ENCODE measurements at places on chromosomes 12 and 14.

DNA sequence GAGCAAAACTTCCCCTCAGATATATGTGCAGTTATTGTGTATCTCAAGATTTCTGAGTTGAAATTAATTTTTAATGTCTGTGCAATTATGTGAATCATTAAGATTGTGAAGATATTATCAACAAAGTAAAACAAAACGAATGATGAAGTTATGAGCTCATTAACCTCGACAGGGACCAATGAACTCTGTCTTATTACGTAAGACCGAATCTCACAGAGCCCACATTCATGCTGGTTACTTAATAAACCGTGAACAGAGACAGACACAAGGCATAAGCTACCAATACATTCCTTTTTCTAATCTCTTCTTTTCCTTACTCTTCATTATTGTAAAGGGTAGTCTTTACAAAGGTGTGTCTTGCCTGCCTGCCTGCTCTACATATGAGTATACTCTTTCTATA, 568.7 kb downstream of the RPS29 start:
- no peak for DNase-seq

DNA sequence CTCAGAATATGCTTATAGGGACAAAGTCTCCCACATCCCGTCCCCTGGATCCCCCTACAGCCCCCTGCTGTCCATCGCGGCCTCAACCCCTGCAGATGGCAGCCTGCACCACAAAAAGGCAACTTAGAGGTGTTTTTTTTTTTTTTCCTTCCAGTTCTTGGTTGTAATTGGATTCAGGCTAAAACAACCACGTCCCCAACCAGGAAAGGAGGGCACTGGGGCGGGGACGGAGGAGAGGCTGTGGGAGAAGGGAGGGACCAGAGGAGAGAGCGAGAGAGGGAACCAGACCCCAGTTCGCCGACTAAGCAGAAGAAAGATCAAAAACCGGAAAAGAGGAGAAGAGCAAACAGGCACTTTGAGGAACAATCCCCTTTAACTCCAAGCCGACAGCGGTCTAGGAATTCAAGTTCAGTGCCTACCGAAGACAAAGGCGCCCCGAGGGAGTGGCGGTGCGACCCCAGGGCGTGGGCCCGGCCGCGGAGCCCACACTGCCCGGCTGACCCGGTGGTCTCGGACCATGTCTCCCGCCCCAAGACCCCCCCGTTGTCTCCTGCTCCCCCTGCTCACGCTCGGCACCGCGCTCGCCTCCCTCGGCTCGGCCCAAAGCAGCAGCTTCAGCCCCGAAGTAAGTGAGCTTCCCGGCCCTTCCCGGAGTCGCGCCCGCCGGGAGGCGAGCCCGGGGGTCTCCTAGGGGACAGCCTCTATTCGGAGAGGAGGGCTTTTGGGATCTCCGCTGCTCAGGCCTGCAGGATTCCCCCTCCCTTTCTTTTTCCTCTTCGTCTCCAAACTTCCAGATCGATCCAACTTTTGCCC, at the start of gene MMP14:
Gene MMP14 (plus strand): TSS at position 285 of the 813 bp plus-strand sequence. CDS start 233 bp downstream, at position 518.
- DNase-seq, result peak; percentile 23

DNA sequence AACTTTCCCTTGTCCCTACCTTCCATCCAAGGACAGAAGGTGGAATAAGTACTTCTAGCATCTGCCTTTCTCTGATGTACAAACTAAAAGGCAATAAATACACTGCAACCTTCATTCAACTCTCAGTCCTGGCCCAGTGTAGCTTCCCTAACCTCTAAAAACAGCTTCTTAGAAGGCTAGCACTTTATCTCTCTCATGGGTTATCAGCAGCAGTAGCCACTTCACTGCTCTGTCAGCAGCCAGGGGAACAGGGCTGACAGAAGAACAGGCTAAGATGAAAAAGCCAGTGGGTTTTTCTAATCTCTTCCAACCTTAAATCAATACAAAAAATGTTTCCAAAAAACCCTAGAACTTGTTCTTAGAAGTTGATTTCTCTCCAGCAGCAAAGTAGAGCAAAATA, 13.2 kb downstream of the BAZ2A start:
- DNase-seq, result no peak

GRCh38 chr14:92719421-92719820, 29.0 kb downstream of the LGMN start:
- no peak for DNase-seq

- peak; percentile 14 for DNase-seq
Measured at GRCh38 chr12:14776236-14776961, 26.9 kb downstream of the WBP11 start.

GRCh38 chr14:34981743-34982420, 910 bp upstream of the SRP54 start:
- DNase-seq, result peak; percentile 85

DNA sequence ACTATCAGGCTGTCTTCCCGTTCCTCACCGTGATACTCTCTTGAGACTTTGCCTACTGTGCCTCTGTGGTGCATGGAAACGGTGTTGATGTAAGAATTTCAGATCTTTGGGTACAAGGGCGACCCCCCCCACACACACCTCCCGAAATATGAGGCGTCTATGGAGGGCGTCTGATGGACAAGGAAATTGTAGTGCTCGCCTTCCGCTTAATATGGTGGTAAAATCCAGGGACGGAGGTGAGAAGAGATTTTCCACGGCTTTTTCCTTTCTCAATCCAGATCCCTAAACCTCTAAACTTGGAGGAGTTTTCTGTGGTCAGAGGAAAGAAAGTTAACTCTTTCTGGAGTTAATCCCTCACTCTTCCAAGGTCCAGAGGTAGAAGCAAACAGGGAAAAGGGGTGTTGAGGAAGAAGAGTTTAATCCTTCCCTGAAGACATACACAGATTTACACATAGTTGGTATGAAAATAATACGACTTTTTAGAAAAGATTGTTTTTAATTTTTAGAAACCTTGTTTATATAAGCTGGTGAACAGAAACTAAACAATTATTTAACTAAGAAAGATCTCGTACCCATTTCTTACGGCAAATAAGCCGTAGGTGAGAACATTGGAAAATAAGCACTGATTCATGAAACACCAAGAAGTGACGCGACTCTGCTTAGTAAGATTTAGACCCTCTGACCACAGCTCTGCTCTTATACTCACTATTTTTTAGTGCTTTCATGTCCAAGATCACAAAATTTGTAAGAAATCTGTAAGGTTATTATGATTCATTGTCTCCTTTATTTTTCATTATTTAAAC, 23.1 kb upstream of the RNASE12 start:
- DNase-seq, result no peak

GRCh38 chr14:88775532-88775931, 17.2 kb downstream of the EML5 start:
- no peak for DNase-seq

- no peak for DNase-seq
Measured at GRCh38 chr12:101927036-101927435, 49.7 kb downstream of the DRAM1 start.

- DNase-seq, result no peak
Measured at GRCh38 chr12:89029961-89030360, 322.3 kb downstream of the DUSP6 start.

DNA sequence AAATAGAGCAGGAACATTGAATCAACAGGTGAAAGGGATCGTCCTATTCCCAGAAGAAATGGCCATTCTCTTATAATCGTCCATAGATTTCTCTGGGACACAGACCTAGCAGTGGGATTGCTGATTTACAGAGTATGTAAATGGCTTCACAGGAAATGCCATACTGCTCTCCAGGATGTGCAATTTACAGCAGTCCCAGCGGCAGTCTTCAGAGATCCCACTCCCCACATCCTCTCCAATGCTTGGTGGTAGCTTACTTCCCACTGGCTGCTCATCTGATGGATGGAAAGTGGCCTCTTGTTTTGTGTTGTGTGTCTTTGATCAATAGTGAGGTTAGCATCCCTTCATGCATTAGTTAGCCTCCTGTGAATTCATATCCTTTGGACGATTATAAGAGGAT, 58.1 kb upstream of the PRMT8 start:
- no peak for DNase-seq

- DNase-seq, result no peak
Measured at GRCh38 chr12:31966558-31967205, 7.5 kb downstream of the RESF1 start.

DNA sequence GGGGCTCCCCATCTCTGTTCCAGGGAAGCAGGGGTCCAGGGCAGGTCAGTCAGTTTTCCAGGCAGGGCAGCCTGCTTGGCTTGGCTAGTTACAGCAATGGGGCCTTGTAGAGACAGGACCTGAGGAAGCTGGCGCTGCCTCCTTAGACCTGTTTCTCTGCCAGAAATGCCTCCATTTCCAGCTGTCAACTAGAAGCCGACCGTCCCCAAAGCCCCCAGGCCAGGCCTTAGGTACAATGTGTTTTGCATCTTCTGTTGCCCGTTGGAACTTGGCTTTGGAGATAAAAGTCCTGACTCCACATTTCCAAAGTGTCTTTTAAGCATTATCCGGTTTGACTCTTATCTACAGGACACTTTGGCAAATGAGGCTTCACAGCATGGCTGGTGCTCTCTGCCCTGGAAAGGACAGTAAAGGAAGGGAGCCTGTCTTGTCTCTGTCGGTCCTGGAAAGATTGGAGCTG, 42.6 kb downstream of the KRT80 start:
- no peak for DNase-seq

Measured in common myeloid progenitor, CD34-positive (primary cell).